ENCODE measurements at places on chromosomes 3 and 15.

GRCh38 chr3:135495891-135496290, 469.6 kb upstream of the PPP2R3A start:
- DNase-seq, result no peak

- no peak for DNase-seq
Measured at GRCh38 chr3:177578488-177578887, 381.2 kb upstream of the TBL1XR1 start.

DNA sequence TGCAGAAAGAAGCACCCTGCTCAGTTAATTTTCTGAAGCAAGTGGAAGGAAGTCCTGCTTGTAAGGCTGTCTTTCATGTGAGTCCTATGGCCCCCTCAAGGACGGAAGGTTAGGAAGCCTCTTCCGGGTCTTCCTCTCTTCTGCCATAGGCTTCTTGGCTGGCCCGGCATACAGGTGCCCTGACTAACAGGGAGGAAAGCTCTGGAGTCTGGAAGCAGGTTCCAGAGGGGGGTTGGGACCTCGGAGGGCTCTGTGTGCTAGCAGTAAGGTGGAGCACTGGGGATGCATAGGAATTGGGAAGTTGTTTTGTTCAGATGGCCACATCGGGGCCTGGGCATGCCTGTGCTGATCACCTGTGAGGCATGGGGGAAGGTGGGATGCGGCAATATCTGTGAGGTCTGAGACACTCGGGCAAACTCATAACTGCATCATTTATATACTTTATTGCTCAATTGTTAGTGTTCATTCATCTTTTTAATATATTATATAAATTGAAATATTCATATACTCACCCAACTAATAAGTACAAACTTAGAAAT, 49.6 kb downstream of the TRAK1 start:
- no peak for DNase-seq

- no peak for DNase-seq
Measured at GRCh38 chr15:40053831-40054604, 15.0 kb upstream of the SRP14 start.

GRCh38 chr15:27258287-27258686, 287.3 kb downstream of the GABRG3 start:
- DNase-seq, result no peak

DNA sequence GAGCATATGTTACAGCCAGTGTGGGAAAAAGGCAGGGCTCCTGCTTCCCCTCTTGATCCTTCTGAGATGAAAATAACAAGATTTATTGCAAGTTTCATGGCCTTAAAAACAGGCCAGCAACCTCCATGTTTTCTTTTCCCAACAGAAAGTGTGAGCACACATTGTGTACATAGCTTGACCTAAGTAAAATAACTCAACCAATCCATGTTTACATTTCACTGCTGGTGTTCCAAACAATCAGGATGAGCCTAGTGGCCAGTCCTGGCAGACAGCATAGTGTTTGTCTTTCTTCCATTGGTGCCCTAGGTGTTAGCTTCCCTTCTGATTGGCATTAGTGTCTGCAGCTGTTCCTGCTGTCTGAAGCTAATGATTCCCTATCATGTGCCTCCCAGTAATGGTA, 847.7 kb downstream of the EPHA3 start:
- no peak for DNase-seq

GRCh38 chr15:70701891-70702568, 61.3 kb downstream of the UACA start:
- no peak for DNase-seq

DNA sequence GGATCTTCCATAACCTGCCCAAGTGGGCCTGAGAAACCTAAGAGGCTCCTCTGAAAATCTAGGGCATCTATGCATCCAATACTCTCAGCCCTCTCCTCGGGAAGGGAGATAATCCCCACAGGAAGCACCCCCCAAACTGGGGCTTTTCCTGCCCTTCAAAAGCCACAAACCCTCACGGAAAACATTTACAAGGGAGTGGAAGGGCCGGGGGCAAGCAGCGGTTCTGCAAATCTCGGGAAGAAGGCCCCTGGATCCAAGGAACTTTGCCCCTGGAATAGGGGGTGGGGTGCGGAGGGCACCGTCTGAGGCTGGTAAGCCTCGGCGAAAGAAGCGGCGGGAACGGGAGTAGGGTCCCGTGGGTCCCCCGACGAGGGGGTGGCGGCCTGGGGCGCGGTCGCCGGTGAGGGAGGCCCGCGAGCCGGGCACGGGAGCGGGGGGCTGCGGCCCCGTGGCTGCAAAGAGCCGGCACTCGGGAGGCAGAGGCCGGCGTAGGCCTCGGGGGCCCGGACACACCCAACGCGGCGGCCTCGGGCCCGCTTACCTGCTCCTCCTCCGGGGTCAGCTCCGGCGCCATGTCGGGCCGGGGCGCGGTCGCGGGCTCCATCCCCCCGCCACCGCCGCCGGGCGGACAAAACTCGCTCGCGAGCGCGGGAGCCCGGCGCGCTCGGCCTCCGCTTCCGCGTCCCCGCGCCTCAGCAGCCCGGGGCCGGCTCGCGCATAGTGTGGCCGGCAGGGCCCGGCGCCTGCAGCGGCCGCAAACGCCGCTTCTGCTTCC, 755 bp downstream of the PTPN9 start:
- peak; percentile 44 for DNase-seq

DNA sequence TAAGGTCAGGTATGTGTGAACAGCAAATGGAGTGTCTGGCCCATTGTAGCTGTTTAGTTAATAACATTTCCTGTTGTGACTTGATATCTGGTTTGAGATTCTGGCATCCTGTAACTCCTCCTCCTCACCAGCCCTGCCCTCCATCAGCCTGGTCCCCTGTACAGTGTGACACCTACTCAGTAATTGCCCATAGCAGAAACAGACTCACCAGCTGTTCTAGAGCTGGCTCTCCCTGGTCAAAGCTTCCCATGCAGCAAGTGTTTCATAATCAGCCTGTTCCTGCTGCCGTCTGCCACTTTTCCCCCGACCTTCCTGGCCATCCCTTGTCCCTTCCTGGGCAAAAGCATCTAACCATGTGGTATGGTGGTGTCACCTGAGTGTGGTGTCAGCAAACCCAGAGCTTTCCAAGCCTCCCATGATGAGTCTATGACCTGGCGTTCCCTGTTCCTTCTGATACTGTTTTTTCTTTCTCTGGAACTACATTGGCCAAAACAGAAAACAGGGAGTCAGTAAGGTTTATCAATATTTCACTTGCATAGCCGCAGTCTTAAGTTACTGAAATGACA, 55.4 kb downstream of the B3GALNT1 start:
- no peak for DNase-seq

DNA sequence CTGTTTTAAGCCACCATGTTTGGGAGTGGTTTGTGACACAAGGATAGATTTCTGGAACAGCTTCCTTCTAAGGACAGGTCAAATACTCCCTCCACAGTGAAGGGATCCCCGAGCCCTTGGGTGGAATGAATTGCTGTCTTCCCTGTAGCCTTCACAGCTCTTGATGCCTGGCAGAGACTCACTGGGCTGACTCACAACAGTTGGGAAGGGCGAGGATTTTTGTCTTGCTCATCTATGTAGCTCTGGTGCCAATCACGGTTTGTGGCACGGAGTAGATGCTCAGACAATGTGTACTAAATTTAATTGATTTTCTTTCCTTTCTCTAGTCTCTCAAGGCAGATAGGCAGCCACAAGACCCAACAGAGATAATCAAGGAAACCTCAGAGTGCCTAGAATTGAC, 27.0 kb downstream of the CRYGS start:
- no peak for DNase-seq

DNA sequence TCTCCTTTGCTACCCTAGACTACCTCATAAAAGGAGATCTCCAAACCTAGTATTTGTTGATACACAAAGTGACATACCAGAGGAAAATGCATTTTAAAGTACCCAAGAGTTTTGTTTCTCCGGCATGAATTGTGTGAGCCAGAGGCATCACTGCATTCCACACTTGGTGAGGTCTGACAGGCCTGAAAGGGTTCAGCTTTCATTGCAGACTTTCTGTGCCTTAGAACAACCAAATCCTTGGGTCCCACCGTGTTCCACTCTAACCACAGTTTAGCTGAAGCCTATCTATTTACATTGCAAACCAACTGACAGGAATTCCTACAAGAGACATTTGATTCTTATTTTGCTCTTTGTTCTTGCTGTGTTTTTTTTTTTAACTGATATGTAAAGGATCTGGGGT, 21.0 kb upstream of the EID1 start:
- no peak for DNase-seq

DNA sequence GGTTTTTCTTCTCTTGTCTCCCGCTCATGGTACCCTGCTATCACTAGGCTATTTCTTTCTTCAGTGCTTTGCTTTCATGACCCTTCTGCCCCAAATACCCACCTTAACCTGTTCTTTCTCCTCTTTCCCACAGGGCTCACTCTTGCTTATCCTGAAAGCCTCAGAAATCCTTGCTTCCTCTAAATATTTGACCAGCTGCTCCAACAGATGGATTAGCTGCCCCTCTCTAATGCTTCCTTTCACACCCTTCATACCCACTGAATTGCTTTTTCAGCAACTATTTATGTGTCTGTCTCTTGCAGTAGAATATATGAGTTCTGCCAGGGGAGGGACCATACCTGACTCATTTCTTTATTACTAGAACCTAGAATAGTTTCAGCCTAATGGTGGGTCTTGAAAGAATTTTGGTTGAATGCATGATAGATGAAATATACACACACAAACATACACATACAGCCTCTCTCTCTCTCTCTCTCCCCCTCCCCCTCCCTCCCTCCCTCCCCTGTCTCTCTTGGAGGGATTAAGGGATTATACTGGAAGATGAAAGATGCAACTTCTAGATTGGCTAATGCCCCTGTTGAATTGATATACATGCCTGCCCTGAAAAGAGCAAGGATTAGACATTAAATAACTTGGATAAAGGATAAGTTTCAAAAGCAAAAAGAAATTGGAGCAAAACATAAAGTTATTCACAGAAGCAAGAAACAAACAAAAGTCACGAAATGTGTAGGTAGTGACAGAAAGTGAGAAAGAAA, 95.0 kb upstream of the GADL1 start:
- no peak for DNase-seq

DNA sequence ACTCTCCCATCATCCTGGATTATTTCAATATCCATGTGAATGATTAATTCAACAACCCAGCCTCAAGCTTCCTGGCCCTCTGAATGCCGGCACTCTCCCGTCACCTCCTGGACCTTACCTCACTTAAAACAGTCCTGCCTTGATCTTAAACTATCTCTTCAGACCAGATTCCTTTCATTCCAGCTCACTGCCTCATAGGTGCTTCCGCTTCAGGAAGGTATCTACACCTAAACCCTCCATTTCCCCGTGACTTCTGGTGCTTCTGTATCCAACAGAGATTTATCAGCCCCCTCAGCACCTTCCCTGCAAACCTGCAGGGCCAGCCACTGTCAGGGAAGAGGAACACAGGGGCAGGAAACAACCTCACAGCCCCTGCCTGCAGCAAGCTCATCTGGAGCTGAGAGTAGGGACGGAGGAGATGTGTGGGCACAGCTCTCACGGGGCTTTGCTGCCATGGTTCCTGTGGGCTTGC, 98.9 kb upstream of the TJP1 start:
- no peak for DNase-seq

DNA sequence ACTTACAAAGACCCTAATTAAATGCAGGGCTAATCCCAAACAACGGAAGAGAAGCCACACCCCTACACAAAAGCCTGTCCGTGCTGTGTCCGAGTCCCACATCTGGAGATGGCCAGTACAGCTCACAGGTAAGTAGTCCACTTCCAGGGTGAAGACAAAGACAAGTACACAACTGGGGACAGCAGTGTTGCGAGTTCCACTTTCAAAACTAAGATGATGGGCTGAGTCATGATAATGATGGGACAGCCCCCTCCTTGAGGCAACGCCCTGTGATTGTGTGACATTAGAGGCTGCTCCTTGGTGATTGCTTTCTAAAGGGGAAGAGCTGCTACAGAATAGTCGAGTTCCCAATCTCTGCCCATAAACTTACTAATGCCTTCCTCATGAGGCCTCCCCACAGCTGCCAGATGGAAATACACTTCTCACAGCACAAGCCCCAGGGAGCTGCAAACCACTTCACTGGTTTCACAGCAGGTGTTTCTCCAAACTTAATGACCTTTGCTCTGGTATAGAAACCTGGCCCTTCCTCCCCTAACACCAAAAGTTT, 27.6 kb downstream of the RFT1 start:
- peak; percentile 71 for DNase-seq

- DNase-seq, result peak; percentile 58
Measured at GRCh38 chr3:15327941-15328340, 4.4 kb downstream of the SH3BP5 start.

- DNase-seq, result no peak
Measured at GRCh38 chr3:132900481-132900880, 137.7 kb upstream of the TMEM108 start.

DNA sequence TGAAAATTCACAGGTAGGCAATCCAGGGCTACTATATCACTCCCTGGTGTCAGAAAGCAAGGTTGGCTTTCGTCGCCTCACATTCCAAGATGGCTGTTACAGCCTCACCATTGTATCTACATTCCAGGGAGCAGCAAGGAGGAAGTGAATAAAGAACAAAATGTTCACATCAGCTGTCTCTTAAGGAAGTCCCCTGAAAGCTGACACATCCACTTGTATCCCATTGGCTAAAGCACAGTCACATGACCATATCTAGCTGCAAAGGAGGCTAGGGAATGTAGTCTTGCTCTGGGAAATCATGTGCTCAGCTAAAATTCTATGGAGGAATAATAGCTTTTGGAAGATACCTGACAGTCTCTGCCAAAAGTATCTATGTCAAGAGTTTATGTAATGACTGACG, 12.8 kb upstream of the GATA2 start:
- no peak for DNase-seq

DNA sequence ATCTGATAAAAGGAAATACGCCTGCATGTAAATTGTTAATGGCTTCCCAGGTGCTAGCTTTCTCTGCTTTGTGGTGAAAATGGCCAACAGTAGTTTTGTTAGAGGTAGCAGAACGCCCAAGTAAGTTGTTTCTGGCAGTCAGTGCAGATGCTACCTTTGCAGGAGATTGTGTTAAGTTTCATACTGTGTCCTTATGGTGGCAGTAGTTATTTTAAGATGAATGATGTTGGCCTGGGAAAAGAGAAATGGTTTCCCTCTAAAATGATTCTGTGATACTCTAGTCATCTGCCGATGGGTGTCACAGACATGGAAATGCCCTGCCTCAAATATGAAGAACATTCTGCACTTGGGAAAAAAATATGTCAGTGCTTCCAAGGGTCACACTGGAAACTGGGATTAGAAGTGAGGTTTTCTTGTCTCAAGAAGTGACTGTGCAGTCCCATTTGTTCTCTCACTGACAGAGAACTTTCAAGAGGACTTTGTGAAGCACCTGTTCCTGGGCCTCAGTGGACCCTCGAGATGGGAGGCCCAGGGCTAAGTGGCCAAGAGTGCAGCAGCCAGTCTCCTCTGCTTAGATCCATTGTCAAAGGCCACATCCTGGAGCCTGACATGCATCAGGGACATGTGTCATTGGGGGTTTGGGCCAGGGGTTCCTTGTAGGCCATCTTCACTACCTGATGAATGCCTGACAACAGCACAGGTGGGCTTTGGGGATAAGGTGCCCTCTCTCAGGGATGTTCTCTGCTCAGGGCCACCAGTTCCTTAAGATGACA, 393.3 kb downstream of the CACNA2D3 start:
- DNase-seq, result no peak
